ENCODE measurements at places on chromosomes 6 and 20.

DNA sequence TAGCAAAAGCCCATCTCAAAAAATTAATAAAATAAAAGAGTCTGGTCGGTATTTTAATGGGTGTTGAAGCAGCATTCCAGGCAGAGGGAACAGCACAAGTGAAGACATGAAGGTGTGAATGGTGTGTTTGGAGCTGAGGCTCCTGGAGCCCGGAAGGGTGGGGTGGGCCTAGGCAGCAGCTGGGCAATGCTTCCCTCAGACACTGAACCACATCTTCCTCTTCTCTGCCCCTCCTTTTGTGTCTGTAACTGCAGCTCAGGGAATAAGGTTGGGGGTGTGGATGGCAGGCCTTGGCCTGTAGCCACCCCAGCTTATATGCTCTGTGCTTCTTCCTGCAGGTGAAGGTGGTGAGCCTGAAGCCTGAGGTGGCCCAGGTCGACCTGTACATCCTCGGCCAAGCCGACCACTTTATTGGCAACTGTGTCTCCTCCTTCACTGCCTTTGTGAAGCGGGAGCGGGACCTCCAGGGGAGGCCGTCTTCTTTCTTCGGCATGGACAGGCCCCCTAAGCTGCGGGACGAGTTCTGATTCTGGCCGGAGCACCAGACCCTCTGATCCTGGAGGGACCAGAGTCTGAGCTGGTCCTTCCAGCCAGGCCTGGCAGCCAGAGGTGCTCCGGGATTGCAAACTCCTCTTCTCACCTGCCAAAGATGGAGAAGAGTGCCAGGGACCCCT, 26.6 kb downstream of the POFUT1 start:
- DNase-seq: no peak

DNA sequence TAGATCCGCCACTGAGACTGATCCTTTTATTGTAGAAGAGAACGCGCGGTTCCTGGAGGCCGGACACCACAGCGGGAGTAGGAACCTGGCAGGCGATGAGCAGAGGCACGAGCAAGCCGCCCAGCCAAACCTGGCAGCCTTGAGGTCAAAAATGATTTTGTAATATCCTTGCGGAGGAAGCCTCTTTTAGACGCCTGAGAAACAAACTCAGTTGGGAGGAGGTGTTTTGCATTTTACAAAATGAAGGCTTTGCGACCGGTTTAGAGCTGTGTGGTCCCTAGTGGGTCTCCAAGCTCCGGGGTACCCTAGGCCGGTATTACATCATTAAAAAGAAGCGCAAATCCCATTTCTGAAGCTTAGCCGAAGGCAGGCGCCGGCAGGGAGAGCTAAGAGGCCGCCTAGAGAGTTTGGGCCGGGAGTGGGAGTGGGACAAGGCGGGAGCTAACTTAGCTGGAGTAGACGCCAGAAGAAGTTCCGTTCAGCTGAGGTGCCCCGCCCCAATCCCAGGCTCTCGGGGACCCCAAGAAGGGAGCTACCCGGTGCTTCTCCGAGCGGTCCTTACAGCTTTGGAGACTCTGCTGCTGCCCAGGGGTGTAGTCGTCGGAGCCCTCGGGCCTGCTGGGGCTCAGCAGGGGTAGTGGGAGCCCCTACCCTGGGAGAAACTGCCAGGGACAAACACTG, 1.9 kb upstream of the TBX18 start:
- DNase-seq: no peak

DNA sequence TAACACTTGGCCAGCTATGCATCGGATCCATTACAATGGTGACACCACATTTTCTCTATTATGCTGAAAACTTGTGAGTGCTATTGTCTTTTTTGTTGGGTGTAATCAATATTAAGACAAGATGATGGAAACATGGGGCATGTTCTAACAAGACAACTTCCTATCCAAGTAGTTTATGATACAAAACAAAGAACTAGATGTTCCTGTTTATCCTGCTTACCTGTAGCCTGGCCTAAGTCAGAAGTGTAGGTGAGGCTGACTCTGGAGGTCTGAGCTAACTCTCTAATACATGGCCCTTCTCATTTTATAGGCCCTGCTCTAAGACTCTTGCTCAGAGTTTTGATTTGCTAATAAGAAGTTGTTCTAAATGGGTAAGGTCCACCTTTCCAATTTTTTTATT, 242.4 kb upstream of the STXBP5 start:
- DNase-seq: no peak

- DNase-seq: no peak
Observed at GRCh38 chr20:51769976-51770615, 1.9 kb upstream of the ATP9A start.

GRCh38 chr20:34585019-34585418, 26.5 kb downstream of the MAP1LC3A start:
- DNase-seq: no peak

- DNase-seq: no peak
Observed at GRCh38 chr6:7794509-7794908, 68.6 kb downstream of the BMP6 start.

GRCh38 chr6:168956884-168957730, 296.5 kb downstream of the THBS2 start:
- DNase-seq: peak; percentile 85
